Activated CD4-positive, CD25-positive, alpha-beta regulatory T cell treated with anti-CD3 and anti-CD28 coated beads, Interleukin-2, amount 50 U/mL, for 16 hours (primary cell): ENCODE measurements at places on chromosomes 4 and X.

GRCh38 chrX:7083021-7083420, 64.5 kb upstream of the STS start:
- DNase-seq: no peak

DNA sequence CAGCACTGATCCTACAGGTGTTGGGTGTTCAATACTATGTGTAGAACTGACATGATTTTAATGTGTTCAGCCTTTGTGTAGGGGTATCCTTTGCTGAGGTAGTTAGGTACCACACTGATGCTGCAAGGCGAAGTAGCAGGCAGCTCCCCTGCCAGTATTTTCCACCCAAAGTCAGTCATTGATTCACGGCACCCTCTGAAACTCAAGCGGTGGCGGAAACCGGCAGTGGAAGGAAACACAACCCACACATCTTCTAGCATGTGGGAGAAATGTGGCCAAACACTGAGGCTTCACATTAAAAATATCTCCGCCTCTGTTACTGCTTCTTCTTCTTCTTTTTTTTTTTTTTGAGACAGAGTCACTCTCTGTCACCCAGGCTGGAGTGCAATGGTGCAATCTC, 126.3 kb downstream of the AASDH start:
- DNase-seq: no peak

DNA sequence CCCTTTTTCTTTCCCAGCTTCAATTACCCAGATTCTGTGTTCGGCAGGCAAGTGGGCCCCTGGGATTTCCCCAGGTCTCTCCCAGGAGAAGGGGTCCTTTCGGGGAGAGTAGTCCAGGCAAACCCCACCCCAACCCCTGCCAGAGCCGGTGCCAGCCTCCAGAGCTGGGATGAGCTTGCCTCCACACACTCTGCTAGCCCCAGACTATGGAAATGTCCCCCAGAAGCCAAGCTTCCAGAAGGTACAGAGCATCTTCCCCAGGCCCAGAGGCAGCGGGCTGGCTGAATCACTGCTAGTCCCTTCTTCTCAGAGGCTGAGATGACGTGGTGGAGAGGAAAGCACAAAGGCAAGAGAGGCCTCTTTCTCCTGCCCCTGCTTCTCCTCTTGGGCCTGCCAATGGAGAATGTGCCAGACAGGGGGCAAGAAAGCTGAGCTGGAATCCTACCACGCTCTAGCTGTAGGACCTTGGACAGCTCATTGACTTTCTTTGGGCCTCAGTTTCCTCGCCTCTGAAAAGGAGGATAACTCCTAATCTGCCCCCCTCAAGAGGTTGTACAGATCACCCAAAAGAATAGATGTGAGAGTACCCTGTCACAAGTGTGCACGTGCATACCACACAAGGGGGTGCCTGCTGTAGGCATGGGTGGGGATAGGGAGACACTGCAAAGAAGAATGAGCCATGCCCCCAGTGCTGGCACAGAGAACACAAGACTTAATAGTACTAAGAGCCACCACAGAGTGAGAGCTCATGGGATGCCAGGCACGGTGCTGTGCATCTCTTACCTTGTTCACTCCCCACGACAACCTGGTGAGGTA, 2.1 kb downstream of the SASH3 start:
- DNase-seq: no peak

DNA sequence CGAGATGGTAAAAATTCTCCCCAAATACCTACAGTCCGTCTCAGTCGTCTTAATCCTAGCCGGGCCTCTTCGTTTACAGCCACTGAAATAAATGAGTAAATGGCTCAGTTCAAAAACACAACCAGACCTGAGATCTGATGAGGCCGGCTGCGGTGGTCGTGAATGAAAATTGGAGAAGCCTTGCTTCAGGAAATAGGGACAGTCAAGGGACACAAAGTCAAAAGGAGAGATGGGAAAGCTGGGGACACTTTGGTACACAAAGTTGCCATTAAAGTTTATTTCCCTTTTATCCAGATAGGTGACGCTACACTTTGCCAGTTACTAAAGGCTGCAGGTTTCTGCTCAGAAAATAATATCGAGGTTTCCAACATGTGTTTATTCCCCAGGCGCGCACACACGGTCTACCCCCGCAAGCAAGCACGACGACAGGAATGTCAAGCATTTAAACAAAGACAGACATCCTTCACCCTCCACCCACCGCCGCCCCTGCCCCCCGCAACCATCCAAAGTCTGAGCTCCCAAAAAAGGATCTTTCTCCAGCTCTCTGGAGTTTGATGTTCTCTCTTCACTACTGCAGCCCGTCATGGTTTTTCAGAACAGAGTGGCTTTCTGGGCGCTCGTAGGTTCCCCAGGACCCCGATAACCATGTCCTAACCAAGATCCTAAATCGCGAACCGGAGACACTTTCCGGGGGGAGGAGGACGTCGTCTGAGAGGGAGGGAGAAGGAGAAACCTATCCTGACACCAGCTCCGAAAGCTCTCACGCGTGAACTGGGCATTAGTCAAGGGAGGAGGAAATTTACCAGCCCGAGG, 1.3 kb upstream of the PCDH7 start:
- no peak for DNase-seq

DNA sequence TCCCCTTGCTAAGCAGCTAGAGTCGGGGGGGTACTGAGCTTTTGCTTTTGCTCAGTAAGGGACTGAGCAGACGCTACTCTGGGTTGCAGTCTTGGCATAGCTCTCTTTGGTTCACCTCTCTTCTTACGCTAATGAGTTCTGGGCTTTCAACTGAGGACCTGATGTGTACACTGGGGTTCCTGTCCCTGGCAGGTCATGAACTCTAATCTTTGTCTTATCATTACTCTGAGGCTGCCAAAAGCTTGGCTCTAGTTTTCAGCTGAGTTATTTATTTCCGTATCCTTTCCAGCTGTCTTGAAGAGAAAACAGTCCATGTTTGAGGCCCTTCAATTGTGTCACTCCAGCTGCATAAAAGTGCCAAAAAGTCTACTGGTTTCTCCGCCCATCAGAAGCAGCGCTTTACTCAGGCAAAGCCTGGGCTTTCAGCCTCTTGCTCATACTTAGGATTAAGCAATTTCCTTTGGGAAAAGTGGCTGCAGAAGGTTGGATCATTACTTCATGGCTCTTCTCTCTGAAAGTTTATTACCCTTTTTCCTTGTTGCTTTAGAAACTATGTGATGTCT, 121.0 kb upstream of the STOX2 start:
- DNase-seq: no peak

- DNase-seq: no peak
Measured at GRCh38 chr4:1505511-1506460, 99.5 kb upstream of the NKX1-1 start.

- DNase-seq: no peak
Measured at GRCh38 chr4:139734201-139734874, 68.7 kb downstream of the MGST2 start.

DNA sequence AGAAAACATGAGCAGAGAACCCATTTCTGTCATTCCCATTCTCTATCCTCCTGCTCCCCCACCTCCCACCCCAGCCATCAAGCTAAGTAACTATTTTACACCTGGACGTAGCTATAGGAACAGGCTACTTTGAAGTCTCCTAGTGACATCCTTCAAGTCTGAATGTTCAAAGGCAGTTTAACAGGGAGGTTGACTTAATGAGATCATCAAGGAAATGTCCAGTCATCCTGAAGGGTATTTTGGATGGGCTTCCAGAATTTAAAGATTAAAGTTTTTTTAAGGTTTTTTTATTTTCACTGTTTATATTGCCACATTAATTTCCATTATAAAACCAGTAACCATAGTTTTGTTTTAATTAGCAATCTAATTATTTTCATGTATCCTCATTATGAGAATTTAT, 41.1 kb downstream of the HPF1 start:
- no peak for DNase-seq

DNA sequence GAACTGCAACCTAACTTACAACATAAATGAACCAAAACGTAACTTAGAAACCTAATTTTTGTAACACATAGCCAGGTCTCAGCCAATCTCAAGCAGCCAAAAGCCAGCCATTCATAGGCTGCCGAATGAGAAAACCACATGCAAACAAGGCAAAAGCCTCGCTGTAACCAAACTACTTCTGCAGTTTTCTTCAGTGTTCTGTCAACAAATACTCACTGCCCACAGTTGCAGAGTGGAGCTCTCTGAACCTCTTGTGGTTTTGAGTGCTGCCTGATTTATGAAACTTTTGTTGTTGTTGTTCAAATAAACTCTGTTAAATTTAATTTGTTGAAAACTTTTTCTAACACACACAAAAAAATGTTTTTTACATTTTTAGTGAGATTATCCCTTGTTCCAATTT, 251.2 kb downstream of the PAPSS1 start:
- DNase-seq: no peak

- no peak for DNase-seq
Measured at GRCh38 chr4:4317496-4318232, 27.6 kb downstream of the ZBTB49 start.

GRCh38 chrX:30301963-30302362, 7.2 kb downstream of the NR0B1 start:
- DNase-seq: no peak

DNA sequence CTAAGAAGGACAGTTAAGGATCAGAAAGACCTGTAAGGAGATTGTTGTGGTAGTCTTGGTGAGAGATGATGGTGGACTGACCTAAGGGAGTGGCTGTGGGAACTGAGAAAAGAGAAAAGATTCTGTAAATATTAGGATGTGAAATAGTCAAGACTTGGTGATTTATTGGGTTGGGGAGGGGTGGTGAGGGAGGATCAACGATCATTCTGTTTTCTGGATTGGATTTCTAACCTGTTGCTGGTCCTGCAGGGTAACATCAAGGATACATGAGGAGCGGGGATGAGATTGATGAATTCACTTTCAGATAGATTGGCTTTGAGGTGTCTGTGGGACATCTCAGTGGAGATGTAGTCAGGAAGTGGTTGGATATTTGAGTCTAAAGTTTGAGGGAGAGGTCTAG, 1.4 kb downstream of the PIN4 start:
- no peak for DNase-seq

- DNase-seq: no peak
Measured at GRCh38 chr4:155653052-155653451, 13.6 kb upstream of the GUCY1A1 start.
